Stomach (tissue), 19 donors: ENCODE measurements at places on chromosomes 12 and 14. TPM values are rescaled to one million over a fixed set of nuclear protein-coding genes. Genes with fewer than 3 reads are reported as not detected.
A peak's percentile ranks its signal among the peaks of the same experiment; 100 is the strongest.

Gene TSPAN8
- 18.7 TPM for total RNA-seq

DNA sequence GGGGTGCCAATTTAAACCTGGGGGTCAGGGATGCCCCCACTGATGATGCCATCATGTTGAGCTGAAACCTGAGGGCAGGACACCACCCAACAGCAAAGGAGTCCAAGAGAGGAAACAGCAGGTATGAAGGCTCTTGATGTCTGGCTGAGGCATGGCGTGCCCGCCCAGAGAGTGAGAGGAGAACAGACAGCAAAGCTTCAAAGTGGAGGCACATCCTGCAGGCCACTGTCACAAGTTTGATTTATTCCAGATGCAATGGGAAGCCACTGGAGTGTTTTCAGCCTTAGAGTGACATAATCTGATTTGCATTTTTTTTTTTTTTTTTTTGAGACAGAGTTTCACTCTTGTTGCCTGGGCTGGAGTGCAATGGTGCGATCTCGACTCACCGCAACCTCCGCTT is 34.8 kb downstream of the IRF2BPL start:
- H3K27me3 ChIP-seq: no peaks in the 10 kb centered on the region
- no peaks in the 10 kb centered on the region for H3K36me3 ChIP-seq
- DNase-seq: no peak
- no peak overlapping the region for H3K4me3 ChIP-seq

DNA sequence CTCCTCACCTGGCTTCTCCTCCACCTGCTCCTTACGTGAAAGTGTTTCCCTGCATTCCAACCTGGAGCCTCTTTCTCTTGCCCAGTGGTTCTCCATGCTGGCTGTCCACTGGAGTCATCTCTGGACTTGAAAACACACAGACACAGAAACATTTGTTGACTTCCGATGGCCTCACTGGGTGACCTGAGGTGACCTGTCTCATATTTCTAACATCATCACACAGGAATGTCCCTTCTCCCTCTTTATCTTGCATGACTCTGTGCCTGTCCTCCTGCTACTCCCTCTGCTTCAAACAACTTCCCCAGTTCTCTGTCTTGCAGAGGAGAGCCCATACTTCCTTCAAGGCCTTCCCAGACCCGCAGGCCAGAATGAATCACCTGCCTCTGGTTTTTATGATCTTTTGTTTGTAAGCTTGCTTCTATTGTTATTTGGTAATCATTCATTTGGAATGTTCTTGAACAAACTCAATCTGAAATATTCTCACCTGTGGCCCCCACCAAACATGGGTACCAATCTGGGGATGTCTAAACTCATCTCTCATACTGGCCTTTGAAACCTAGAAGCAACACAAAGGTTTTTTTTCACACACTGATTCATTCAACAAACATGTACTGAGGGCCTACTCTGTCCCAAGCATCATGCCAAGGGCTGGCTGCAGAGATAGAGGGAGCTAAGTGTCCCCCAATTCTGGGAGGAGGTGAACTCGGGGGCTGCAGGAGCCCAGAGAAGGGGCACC is 9.7 kb upstream of the RIN3 start:
- H3K27me3 ChIP-seq: peaks cover 5% of the 10 kb centered on the region
- no peaks in the 10 kb centered on the region for H3K4me1 ChIP-seq
- H3K4me3 ChIP-seq: no peak overlapping the region
- H3K36me3 ChIP-seq: no peaks in the 10 kb centered on the region
- DNase-seq: no peak
- H3K27ac ChIP-seq: no peak overlapping the region

- no peak overlapping the region for H3K4me3 ChIP-seq
- H3K36me3 ChIP-seq: no peaks in the 10 kb centered on the region
- H3K27me3 ChIP-seq: no peaks in the 10 kb centered on the region
- peak overlapping the region; percentile 70 for H3K27ac ChIP-seq
- H3K4me1 ChIP-seq: peaks cover 61% of the 10 kb centered on the region
Measured at GRCh38 chr14:55097881-55098560, 31.0 kb upstream of the LGALS3 start.

DNA sequence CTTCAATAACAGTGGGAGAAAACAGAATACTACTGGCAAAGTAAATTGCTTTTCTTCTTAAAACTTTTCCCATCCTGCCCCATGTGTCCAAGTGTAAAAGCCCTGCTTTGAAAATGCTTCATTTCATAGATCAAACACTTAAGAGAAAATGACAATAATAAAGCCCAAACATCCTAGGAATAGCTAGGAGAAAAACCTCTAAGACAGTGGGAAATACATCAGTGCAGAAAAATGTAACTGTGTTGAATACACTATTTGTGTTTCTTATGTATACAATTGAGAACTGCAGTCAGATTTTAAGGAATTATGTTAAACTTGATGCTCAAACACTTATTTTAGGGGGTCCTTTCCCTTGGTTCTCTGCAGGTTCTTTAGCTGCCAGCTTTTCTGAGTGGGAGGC is 181.1 kb downstream of the MSRB3 start:
- H3K36me3 ChIP-seq: no peaks in the 10 kb centered on the region
- H3K4me3 ChIP-seq: no peak overlapping the region
- no peaks in the 10 kb centered on the region for H3K4me1 ChIP-seq
- DNase-seq: no peak
- no peak overlapping the region for H3K27ac ChIP-seq

Gene OR6C2
- not detected for total RNA-seq

DNA sequence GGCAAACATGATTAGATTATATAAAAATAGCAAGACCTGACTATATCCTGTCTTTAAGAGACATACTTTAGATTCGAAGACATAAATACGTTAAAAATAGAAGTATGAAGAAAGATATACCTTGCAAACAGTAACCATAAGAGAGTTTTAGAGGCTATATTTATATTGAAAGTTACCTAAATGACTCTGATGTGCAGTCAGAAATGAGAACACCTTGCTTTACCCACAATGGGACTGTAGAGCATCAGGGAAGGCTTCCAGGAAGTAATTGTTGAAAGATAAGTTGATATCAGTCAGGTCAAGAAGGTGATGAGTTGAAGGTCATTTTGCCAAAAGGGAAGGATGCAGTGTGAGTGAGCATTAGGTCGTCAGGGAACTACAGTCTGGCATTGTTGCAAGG is 110.2 kb downstream of the NEDD1 start:
- H3K36me3 ChIP-seq: no peaks in the 10 kb centered on the region
- H3K27me3 ChIP-seq: no peaks in the 10 kb centered on the region
- H3K27ac ChIP-seq: no peak overlapping the region

Gene MTA1
- total RNA-seq: 51.1 TPM

DNA sequence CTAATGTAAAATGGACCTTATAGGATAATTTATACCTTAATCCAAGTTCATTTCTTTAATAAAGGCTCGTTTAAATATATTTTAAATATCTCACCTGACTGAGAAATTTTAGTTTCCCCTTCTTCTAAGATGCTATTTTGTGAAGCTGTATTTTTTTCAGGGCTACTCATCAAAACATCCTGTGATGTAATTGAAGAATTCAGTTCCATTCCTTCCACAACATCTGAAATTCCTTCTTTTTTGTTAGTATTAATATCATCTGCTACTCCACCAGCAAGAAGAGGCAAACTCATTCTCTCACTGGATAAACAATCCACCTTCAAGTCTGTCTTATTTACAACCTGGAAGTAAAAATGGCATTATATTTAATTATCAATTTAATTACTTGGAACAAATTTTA is 22.5 kb downstream of the LGALS3 start:
- DNase-seq: no peak
- H3K27me3 ChIP-seq: no peaks in the 10 kb centered on the region
- H3K36me3 ChIP-seq: peaks cover under 1% of the 10 kb centered on the region
- no peaks in the 10 kb centered on the region for H3K4me1 ChIP-seq

- H3K27ac ChIP-seq: peak overlapping the region; percentile 56
- H3K4me3 ChIP-seq: peak overlapping the region; percentile 75
- peaks cover 29% of the 10 kb centered on the region for H3K27me3 ChIP-seq
- peaks cover 33% of the 10 kb centered on the region for H3K4me1 ChIP-seq
- DNase-seq: peak; percentile 54
- H3K36me3 ChIP-seq: no peaks in the 10 kb centered on the region
Measured at GRCh38 chr14:72894623-72895378, 900 bp upstream of the DPF3 start.

Gene SPTLC2
- total RNA-seq: 17.9 TPM

Gene NYNRIN
- total RNA-seq: 2.9 TPM

Gene HOXC12
- not detected for total RNA-seq
